ENCODE measurements at places on chromosomes 6 and 20.

DNA sequence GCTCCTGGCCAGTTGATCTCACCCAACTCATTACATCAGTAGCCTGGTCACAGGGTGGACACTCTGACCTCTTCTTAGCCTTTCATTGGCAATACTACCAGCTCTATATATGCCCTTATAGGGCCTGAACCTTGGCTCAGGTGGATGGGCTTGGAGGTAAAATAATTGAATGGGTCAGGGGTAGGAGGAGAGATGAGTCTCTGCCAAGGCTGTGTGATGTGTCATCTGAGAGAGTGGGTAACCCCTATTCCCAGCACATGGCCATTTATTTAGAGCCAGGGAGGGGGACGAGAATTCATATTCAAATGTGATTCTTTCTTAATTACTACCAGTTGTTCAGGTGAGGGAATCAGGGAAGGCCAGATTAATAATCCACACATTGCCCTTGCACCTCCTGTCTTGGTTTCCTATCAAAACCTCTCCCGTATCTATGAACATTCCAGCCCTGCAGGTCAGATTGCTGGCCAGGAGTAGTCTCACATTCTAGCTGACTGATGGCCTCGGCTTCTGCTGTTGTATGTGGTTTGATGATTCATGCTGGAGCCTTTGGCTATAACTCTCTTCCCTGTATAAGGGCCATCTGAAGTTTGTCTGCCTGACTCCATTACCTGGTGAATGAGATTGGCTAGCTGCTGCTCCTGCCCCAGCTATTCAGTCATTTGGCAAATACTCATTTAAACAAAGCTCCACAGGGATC lies 13.4 kb downstream of the C20orf173 start:
- DNase-seq: no peak

DNA sequence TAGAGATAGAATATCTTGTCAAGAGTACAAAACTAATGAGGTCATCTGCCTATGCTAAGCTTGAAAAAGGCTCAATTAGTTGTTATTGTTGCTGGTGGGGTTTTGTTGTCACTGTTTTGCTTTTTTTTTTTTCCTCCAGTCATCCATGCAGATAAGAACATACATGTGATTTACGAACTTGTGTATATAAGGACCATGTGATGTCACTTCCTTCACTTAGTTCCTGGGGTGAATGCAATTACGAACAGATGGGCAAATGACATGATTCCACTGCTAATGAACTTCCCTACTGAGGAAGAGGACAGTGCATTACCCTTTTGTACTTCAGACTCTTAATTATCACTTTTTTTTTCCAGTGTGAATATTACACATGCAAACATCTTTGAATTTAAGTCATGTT lies 1175.3 kb upstream of the GJE1 start:
- no peak for DNase-seq

DNA sequence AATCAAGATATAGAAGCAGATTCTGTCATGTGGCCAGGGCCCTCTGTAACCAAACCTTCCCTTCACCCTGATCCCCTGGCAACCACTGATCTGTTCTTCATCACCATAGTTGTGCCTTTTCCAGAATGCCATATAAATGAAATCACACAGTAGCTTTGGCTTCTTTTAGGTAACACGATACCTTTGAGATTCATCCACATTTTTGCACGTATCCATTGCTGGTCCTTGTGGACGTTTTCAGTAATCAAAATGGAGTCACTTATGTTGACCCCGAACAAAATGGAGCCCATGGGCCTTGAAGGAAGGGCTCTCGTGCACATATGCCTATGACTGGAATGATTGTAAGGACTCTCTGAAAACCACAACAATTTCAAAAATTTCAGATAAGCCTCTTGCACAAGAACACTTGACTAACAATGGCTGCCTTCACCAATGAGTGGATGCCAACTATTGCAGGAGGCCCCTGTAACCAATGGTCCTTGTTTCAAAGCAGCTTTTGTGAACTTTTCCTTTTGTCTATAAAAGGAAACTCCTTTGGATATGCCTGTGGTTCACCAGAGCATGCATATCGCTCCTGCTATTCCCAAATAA lies 84.3 kb upstream of the RALY start:
- DNase-seq: no peak

DNA sequence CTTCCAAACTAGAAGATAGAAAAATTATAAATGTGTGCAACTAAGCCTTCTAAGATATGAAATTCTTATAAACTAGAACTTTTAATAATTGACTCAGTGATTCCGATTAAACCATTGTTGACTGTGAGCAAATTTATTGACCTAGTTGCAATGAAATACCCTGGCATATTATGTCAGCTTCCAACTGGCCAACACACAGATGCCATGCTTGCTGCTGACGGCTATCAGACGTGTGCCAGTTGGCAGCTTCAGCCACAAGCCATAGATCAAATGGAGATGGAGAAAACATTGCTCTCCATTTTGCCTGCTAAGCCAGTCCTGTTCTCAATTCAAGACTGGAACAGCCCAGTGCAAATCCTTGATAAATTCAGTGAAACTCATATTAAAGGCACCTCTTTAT lies 101.7 kb upstream of the HDGFL1 start:
- DNase-seq: no peak

GRCh38 chr20:46293084-46293483 lies 15.2 kb downstream of the CDH22 start:
- no peak for DNase-seq

DNA sequence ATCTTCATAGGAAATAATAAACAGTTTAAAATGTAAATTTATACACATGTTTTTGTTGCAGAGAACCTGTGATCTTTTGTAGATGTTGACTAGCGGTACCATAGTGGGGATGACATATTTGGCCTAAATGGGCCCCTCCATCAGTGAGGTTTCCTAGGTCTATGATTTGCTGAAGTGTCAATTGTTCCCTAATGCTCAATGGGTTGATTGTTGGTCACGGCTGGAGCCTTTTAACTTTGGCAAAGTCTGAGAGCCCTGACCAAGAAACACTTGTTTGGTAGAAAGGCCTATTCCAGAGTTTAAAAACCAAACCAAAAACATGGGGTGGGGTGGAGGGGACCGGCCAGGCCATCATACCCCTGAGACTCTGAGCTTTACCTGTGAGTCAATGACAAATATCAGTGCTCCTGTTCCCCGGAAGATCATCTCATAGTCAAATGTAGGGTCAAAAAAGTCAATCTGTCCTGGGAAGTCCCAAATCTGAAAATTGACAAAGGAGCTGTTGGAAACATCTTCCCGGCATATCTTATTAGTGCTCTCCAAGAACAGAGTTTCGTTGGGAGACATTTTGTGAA lies 25.1 kb downstream of the RRAGD start:
- no peak for DNase-seq

DNA sequence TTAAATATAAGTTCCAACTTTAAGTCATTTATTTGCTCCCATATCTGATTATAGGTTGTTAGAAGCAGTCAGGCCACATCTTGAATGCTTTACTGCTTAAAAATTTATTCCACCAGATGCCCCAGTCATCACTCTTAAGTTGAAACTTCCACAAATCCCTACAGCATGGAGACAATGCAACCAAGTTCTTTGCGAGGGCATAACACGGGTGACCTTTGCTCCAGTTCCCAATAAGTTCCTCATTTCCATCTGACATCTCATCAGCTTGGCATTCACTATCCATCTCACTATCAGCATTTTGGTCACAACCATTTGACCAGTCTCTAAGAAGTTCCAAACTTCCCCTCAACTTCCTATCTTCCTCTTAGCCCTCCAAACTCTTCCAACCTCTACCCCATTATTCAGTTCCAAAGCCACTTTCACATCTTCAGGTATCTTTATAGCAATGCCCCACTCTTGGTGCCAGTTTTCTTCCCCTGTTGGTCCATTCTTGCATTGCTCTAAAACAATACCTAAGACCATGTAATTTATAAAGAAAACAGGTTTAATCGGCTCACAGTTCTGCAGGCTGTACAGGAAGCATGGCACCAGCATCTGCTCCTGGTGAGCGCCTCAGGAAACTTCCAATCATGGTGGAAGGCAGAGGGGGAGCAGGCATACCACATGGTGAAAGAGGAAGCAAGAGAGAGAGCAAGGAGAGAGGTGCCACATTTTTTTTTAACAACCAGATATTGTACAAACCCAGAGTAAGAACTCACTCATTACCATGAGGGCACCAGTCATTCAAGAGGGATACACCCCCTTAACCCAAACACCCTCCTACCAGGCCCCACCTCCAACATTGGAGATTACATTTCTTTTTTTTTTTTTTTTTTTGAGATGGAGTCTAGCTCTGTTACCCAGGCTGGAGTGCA lies 15.9 kb upstream of the ITPR3 start:
- no peak for DNase-seq

All from stimulated activated CD8-positive, alpha-beta memory T cell treated with anti-CD3 and anti-CD28 coated beads, Interleukin-4, amount 100 ng/mL, for 4 hours (primary cell).